Lower lobe of right lung (tissue), 2 donors: ENCODE measurements at places on chromosomes 12 and 14. TPM values are rescaled to one million over a fixed set of nuclear protein-coding genes. Genes with fewer than 3 reads are reported as not detected.

The CRADD gene
- 16.5 TPM for total RNA-seq

The SRRM4 gene
- total RNA-seq, result not detected

The AQP2 gene
- total RNA-seq, result not detected

The LPAR5 gene
- total RNA-seq, result 3.8 TPM

The SLIRP gene
- total RNA-seq, result 58.0 TPM

The DIO3 gene
- 1.9 TPM for total RNA-seq
